Natural killer cell (primary cell): ENCODE measurements at places on chromosomes 5 and 9.

DNA sequence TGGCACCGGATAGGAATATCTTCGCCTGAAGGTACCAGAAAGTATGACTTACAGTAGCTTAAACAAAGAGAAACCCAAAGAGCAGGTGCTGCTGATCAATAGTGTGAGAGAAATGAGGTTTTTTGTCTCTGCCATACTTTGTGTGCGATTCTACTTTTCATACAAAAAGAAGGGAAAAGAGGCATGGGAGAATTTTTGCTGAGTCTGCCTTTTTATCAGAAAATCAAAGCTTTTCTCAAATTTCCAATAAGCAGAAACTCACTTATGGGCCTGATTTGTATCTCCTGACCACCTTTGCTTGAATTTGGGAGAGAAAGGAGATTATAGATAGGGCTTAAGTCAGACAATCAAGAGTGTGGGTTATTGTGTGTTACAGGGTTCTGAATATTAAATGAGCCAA is 65.5 kb upstream of the TAF11L2 start:
- DNase-seq: no peak

DNA sequence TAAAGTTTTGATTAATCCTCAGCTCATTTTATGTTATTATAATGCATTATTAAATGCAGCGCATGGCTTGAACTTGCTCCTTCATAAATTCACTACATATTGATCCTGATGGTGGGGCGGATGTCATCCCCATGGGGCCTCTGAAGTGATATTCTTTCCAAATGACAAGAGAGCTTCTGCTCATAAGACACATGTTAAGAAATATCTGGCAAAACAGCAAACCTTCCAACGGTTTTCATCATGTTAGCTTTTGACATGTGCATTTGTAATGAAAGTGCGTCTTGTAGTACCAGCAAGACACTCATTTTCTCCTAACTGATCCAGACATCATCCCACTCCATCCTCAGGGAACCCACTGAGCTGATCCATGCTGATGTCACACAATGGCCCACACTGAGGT is 45.7 kb downstream of the SEMA5A start:
- DNase-seq: no peak

DNA sequence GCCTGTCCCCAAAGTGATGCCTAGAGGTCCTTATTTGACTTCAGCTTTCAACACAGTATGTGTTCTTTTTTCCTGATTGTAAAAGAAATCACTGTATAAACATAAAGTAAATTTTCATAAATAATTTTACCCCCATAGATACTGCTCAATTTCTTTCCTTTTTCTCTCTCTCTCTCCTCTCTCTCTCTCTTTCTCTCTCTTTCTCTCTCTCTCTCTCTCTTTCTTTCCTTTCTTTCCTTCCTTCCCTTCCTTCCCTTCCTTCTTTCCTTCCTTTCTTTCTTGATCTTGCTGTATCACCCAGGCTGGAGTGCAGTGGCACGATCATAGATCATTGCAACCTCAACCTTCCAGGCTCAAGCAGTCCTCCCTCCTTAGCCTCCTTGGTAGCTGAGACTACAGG is 64.8 kb downstream of the PDZD2 start:
- no peak for DNase-seq

DNA sequence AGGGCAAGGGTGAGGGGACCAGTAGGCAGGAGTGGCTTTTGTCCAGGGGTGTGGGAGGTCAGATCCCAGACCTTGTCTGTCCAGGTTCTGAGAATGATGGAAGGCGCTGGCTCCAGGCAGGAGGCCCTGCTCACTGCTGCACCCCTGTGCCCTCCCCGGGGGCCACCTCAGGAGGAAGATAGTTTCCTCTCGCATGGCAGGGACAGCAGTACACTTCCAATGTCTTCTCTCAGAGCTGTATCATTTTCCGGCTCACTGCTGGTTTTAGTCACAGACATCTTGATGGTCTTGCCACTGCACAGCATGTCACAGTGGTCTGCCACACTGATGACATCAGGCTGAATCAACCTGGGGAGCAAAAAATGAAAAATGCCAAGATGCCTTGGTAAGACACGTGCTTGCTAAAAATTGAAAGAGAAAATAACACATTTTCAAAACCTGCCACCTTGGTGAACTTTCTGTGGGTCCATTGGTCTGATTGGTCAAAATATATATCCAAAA is 3.3 kb upstream of the SLC6A3 start:
- DNase-seq: peak; percentile 46

- DNase-seq: peak; percentile 85
These were observed 601 bp downstream of the NNT start for GRCh38 chr5:43603344-43604217.

GRCh38 chr9:36625006-36625615 is 52.4 kb downstream of the MELK start:
- DNase-seq: no peak

DNA sequence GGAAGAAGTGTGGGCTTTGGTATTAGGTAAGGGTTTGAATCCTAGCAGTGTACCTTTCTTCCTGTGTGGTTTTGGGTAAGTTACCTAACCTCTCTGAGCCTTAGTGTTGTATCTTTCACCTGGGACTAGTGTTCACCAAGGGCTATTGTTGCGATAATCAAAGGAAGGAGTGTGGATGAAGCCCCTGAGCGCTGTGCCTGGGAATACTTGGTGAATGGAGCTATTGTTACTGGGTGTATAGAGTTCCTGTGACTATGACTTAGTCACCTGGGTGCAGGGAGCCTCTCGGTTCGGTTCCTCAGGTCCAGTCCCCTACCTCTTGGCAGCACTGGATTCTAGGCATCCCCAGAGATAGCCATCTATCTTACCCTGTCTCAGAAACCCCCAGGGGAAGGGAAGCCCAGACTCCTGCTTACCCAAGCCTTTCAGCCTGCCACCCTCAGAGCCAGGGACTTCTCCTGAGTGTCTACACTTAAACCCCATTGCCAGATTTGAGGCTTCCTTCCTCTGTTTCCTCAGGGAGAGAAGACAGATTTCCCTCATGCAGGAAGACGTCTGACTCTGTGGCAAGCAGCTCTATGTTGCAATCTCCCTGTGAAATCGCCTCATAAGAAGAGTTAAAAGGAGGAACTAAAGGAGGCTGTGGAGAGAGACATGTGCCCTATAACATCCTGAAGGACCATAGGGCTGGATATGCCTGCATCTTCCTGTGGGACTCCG is 181.0 kb upstream of the PITX1 start:
- DNase-seq: no peak

GRCh38 chr9:22047596-22047995 is 38.5 kb upstream of the CDKN2B start:
- no peak for DNase-seq

DNA sequence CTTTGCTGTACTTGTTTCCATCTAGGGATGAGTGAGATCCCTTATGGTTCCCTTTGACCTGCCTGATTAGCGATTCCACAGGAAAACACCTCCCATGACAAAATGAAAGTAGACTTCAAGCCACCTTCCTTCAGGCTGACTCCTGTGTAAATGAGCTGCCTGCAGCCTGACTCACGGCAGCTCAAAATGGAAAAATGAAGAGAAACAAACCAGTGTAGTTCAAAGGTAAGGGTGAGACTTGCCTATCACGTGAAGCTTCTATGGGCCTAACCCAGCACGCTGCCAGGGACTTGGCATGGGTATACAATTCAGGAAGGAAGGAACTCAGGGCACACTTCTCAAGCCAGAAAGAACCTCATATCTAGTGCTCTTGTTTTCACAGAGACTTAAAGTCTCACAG is 110.1 kb upstream of the LRRTM2 start:
- DNase-seq: no peak

- no peak for DNase-seq
These were observed 69.1 kb downstream of the PRRT1B start for GRCh38 chr9:131614340-131614915.

DNA sequence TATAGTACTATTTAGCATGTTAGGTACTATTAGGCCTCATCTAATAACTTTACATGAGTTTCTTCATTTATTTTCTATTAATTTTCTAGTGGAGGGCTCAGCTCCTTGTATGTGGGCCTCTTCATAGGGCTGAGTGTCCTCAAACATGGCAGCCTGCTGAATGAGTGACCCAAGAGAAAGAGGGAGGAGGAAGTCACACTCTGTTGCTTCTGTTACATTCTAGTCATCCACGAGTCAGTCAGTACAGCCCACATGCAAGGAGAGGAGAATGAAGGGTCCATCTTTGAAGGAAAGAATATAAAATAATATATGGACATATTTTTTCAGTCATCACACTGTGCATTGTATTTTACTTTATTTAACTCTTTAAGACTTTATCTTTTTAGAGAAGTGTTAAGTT is 66.6 kb upstream of the NR3C1 start:
- DNase-seq: no peak

GRCh38 chr5:128241051-128241695 is 157.6 kb downstream of the SLC12A2 start:
- no peak for DNase-seq

GRCh38 chr5:78979909-78980308 is 5.2 kb downstream of the ARSB start:
- DNase-seq: no peak

- no peak for DNase-seq
These were observed 73.8 kb upstream of the IL12B start for GRCh38 chr5:159403906-159404681.

- no peak for DNase-seq
These were observed 643.4 kb downstream of the CCDC171 start for GRCh38 chr9:16196206-16196605.

DNA sequence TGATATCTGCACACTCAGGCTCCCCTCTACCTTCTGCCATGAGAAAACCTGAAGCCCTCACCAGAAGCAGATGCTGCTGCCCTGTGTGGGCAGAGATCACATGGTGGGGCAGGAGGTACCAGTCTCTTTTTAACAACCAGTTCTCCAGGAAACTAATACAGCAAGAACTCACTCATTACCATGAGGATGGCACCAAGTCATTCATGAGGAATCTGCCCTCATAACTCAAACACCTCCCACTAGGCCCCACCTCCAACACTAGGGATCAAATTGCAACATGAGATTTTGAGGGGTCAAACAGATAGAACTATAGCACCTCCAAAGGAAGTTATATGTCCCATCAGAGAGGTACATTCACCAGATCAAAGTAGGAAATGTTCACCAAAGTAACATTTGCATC is 136.3 kb upstream of the SHB start:
- no peak for DNase-seq

GRCh38 chr5:72611118-72611730 is 104.0 kb upstream of the ZNF366 start:
- peak; percentile 60 for DNase-seq

GRCh38 chr5:88483964-88484672 is 215.5 kb upstream of the TMEM161B start:
- no peak for DNase-seq

GRCh38 chr9:117768750-117769395 is 64.7 kb downstream of the TLR4 start:
- no peak for DNase-seq

- no peak for DNase-seq
These were observed 252.6 kb downstream of the MED10 start for GRCh38 chr5:6125781-6126180.

GRCh38 chr9:26735160-26735559 is 157.4 kb downstream of the CAAP1 start:
- DNase-seq: no peak

GRCh38 chr9:100011062-100011681 is 87.6 kb downstream of the ERP44 start:
- peak; percentile 78 for DNase-seq

DNA sequence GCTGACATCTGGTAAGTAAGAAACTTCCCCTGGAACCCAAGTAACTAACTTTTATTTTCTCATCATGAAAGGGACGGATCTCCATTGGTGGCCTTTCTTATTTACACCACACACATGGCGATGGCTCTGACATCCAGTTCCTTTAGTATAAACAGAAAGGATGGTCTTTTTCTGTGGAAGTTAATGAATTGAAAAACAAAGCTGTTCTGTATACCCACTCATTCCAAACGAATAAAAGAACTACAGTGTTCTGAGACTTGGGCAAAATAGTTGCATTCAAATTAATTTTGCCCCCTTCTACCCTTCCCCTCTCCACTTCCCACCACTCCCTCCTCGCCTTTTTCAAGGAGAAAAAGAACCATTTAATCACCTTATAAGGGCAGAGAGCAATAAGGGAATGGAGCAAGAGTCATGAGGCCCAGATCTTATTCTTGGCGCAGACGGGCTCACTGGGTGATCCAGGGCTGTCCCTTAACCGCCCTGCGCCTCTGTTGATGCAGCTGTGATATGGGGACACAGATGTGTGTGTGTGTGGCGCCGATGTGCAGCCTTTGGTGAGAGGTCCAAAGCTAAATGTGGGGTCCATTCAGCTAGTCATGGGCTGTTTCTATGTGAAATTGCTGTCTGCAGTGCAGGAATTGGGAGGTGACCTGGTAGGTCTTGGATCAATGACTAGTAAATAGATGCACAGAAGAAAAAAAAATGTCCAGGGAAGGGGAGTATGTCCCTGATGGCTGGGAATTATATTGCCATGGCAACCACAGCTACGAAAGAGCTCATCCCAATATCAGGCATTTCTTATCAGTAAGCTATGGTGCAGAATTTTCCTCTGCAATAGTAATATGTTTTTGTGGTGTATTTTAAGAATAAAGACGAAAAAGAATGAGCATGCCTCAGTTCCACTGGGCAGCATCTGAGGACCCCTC is 141.5 kb upstream of the ERCC6L2 start:
- no peak for DNase-seq

GRCh38 chr9:105700668-105701067 is 6.3 kb downstream of the TMEM38B start:
- no peak for DNase-seq

- no peak for DNase-seq
These were observed 149.9 kb upstream of the MAP1B start for GRCh38 chr5:71957292-71957898.

- no peak for DNase-seq
These were observed 88.9 kb upstream of the PTPN3 start for GRCh38 chr9:109586993-109587392.

GRCh38 chr9:107794259-107794658 is 304.7 kb upstream of the KLF4 start:
- DNase-seq: no peak

- DNase-seq: no peak
These were observed 9.7 kb downstream of the TERT start for GRCh38 chr5:1285141-1285540.

- no peak for DNase-seq
These were observed 104.1 kb downstream of the MTREX start for GRCh38 chr5:55411876-55412275.

GRCh38 chr9:137552022-137552768 is 516 bp downstream of the MRPL41 start:
- DNase-seq: peak; percentile 60

DNA sequence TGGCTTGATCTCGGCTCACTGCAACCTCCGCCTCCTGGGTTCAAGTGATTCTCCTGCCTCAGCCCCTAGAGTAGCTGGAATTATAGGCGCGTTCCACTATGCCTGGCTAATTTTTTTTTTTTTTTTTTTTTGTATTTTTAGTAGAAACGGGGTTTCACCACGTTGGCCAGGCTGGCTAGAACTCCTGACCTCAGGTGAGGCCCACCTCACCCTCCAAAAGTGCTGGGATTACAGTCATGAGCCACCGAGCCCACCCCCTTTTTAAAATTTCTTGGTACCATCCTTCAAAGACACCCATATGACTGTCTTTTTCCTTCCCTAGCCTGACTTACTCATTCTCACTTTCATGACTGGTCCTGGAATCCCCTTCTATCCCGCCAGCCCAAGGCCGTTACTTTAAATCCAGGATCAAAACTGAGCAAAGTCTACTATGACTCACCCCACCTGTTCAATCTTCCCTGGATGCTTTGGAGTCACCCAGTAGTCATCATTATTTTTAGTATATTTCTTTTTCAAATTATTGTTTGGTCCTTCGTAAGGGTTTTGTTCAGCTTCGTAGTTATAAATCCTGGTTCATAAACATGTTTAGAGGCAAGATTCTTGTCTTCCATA is 1.2 kb upstream of the TBCA start:
- DNase-seq: no peak
